ENCODE measurements at places on chromosomes 1 and 21. TPM values are rescaled to one million over a fixed set of nuclear protein-coding genes. Genes with fewer than 3 reads are reported as not detected.

GRCh38 chr1:186236921-186237320 is 138.1 kb downstream of the TPR start:
- peak; percentile 83 for DNase-seq

DNA sequence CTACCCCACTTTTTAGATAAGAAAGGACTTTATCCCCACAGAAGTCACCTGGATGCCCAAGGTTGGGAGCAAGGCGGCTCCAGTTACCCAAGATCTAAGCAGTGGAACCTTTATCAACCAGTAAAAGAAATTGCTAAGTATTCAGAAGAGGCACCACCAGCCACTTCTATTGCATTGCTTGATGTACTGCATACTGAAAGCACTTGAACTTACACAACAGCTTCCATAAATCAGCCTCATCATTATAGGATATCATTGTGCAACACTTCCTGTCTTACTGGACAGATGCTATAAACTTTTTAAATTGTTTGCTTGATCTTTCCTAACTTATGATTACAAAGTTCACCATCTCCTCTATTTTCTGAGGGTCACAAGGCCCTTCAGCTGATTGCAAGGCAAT is 642.7 kb upstream of the CXADR start:
- peak; percentile 13 for DNase-seq

GRCh38 chr1:2150801-2151200 is 43.8 kb downstream of the FAAP20 start:
- no peak for DNase-seq

Gene CFHR3
- not detected for total RNA-seq

DNA sequence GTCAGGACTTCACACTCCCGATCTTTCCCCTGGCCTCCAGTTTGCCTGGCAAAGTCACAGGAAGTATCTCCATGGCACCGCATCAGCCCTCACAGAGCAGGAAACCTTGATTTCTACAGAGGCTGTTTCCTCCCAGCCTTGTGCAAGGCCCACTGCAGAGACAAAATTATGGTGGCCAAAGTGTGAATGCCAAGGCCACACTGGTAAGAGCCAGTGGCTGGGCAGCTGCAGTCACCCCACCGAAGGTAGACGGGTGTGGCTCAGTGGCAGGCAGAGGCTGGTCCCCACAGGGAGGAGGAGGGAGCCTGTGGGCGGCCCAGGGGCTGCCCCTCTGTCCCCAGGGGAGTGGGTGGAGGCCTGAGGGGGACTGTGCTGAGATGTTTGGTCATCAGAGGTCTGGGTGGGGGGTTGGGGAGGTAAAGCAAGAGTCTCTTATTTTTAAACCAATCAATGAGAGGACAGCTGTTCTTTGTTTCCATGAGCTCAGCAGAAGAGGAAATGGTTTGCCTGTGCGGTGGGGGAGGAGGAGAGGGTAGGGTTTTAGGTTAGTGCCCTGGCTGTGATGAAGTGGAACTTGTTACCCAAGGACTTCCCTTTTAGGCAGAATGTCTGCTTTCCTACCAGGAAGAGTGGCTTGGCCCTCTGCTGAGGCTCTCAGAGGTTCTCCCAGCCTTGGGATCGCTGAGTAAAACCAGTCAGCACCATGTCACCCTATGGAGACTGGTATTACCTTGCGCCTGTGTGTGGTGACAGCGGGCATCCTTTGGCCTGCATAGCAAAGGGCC is 18.0 kb upstream of the BTG2 start:
- DNase-seq, result no peak

Gene IL10
- not detected for total RNA-seq

Gene CNIH3
- total RNA-seq, result 72.4 TPM

- no peak for DNase-seq
Measured at GRCh38 chr1:210464519-210465039, 135.9 kb downstream of the HHAT start.

- no peak for DNase-seq
Measured at GRCh38 chr21:34626131-34626530, 11.2 kb upstream of the RCAN1 start.

- no peak for DNase-seq
Measured at GRCh38 chr21:46409641-46410406, 48.9 kb upstream of the DIP2A start.

Gene CD1E
- total RNA-seq, result not detected

DNA sequence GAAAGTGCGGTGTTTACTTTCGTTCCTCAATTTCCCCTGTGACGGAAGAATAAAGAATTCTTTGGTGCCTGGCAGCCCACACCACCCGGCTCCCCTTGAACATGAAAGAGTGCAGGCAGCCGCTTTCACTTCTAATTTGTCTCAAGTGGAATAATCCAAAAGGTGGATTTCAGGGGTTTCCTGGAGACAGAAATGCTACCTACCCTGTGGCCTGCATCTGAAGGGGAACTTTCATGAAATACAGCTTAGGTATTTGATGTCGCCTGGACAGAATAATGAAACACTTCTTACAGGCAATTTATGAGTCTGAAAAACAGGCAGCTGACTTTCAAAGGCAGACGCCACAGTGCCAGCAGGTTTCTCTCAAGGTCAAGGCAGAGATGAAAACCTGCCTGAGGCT is 169.5 kb upstream of the USP24 start:
- DNase-seq, result no peak

Gene NMNAT1
- total RNA-seq, result 10.6 TPM

Gene TNFAIP8L2
- total RNA-seq, result not detected

DNA sequence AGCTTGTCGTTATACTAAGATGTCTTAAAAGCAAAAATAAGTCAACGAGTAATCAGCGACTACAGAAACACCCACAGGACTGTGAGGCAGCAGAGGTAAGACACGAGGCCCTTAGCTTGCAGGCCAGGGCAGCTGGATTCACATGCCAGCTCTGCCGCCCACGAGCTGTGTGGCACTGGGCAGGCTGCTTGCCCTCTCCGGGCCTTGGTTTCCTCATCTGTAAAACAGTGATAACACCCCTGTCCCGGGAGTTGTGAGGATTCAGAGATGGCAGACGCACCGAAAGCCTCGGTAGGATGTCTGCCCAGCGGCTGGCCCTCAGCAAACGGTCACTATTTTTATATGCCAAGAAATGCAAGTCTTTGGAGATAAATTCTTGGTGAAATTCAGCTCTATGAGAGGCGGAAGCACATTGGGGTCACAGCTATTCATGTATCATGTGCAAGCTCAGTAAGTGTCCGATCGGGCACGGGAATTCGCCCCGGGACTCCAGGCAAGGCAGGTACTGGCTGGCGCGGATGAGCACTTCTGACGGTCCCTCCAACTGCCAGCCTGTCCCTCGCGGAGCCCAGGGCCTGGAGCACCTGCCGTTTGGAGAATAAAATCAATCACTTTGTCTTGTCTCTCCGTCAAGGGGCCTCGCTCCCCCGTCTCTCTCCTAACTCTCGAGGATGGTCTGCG is 1.1 kb downstream of the C2CD2 start:
- DNase-seq, result peak; percentile 34

GRCh38 chr1:33394770-33395169 is 36.1 kb downstream of the PHC2 start:
- peak; percentile 59 for DNase-seq

Gene SGIP1
- total RNA-seq, result 2.1 TPM

Gene DEPDC1
- total RNA-seq, result 36.1 TPM

DNA sequence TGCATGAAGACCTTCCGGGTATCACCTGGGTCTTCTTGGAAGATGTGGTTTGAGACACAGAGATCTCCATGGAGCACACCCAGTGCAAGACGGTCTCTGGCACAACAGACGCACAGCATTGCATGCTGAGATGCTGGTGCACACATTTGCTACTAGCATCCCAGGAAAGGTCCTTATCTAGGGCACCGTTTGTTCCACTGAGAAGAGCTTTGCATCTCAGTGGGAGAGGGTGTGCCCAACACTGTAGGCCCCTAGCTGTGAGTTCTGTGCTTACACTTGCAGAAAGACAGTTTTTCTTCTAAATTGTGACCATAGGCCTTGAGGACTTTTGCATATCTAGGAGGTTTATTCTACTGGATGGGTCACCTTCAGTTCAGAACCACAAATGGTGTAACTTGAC is 554.1 kb downstream of the MATN1 start:
- DNase-seq, result no peak

GRCh38 chr1:62274496-62275485 is 44.4 kb downstream of the KANK4 start:
- DNase-seq, result no peak

Gene TSEN15
- total RNA-seq, result 31.6 TPM
